ENCODE measurements at places on chromosomes 1 and 21. TPM values are rescaled to one million over a fixed set of nuclear protein-coding genes. Genes with fewer than 3 reads are reported as not detected.

Gene NBPF10
- 1.3 TPM for total RNA-seq

Gene ZBTB8A
- 5.6 TPM for total RNA-seq

Gene GLRX2
- 7.8 TPM for total RNA-seq

Gene LAPTM5
- not detected for total RNA-seq

Gene GPR25
- not detected for total RNA-seq

Gene SEMA4A
- 0.43 TPM for total RNA-seq

Gene KLF17
- under 0.01 TPM for total RNA-seq

Gene PGBD5
- total RNA-seq, result not detected

Gene SUMO3
- 102 TPM for total RNA-seq

Gene DMRTA2
- 0.32 TPM for total RNA-seq

Gene LRP8
- total RNA-seq, result 27.6 TPM

Gene BRINP3
- total RNA-seq, result not detected

Gene RCC1
- 41.9 TPM for total RNA-seq

Gene CEP104
- total RNA-seq, result 31.6 TPM
